ENCODE measurements at places on chromosomes 5 and 9.

GRCh38 chr5:116546743-116547124 is 27.9 kb downstream of the SEMA6A start:
- no peak for DNase-seq

- no peak for DNase-seq
Measured at GRCh38 chr9:123460091-123460490, 104.1 kb downstream of the CRB2 start.

DNA sequence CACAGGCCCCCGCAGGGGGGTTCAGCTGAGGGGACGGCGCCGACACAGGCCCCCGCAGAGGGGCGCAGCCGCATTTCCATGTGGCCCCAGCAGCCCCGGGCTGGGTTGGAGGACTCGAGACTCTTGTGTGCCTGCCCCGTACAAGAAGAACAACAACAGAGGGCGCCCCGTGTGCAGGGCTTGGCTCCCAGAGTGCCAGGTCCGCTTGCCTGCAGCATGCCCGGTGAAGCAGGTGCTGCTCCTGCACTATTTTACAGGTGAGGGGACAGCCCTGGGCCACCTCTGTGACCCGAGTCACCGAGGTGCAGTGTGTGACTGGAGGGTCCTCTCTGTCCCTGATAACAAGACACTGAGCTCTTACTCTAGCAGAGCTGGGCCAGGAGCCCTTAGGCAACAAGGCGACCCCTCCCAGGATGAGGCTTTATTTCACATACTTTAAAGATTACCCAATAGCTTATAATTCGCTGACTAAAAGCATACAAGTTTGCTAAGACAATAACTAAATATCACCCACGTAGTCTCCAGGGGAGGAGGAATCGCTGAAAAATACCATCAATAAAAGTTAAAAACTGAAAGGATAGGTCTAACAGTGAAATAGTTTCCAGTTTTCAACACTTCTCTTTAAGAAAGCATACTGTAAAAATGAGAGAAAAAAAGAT is 41.7 kb upstream of the SLC9A3 start:
- DNase-seq, result peak; percentile 19

GRCh38 chr5:93574491-93575305 is 6.3 kb downstream of the NR2F1-AS1 start:
- DNase-seq, result peak; percentile 64

GRCh38 chr5:134458234-134459009 is 46.7 kb upstream of the CDKN2AIPNL start:
- no peak for DNase-seq

GRCh38 chr9:136808806-136809158 is 1.0 kb downstream of the RABL6 start:
- peak; percentile 42 for DNase-seq

- no peak for DNase-seq
Measured at GRCh38 chr9:107243742-107244141, 39.3 kb upstream of the RAD23B start.

- DNase-seq, result no peak
Measured at GRCh38 chr5:78887384-78888118, 97.6 kb downstream of the ARSB start.

DNA sequence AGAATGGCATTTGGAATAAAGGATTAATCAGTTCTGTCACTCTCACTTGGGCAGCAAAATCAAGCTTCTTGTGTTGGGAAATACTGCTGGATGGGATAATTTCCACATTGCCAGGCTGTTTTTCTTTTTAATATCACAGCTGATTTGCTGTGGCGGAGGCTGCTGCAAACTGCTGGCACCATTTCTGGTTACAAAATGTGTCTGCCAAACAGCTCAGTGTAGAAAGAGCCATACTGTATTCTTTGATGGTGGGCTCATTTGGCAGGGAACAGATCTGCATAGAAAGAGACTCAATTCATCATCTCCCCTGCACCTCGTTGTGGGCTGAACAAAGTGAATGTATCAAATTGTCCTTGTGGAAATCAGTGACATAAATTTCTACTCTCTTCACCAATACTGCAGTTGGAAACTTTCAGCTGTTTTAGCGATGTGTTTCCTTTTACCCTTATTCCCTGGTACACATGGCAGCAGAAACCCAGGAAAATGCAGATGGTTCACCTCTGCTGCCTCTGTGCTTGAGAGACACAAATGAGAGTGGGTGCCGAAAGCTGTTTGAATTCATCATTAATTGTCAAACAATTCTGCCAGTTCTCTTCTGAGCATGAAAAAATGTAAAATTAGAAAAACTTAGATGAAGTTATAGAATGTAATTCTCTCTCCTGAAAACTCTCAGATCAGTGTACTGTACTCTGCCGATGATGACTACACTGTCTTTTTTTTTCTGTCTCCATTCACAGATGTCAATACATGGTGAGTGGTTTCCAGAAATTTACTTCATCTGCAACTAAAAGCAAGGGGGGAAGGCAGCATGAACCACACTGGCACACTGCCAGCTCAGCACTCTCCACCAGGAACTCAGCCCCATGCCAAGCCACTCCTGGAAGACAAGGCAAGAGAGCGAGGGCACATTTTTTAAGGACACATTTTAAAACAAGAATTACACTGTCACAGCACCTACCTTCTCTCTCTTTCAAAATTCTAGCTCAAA is 75.0 kb downstream of the HMHB1 start:
- peak; percentile 42 for DNase-seq

- DNase-seq, result peak; percentile 61
Measured at GRCh38 chr9:9920425-9921060, 692.3 kb downstream of the PTPRD start.

DNA sequence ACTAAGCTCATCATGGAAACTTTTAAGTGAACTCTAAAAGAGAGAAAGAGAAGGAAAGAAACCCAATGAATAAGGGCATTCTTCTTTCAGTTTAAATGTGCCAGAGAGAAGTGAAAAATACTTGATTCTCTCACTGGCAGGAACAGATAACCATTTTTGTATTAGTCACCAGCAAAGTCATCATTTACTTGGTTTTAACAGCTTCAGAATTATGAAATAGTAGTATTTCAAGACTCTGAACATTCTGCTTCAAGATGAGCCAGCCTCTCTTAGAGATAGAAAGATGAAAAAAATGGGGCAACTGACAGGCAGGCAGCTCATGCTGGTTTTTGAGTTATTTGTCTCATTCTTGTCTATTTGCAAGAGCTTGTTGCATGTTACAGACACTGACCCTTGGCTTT is 103.5 kb downstream of the GCNT1 start:
- no peak for DNase-seq

- no peak for DNase-seq
Measured at GRCh38 chr5:83724001-83724400, 3.3 kb upstream of the HAPLN1 start.

DNA sequence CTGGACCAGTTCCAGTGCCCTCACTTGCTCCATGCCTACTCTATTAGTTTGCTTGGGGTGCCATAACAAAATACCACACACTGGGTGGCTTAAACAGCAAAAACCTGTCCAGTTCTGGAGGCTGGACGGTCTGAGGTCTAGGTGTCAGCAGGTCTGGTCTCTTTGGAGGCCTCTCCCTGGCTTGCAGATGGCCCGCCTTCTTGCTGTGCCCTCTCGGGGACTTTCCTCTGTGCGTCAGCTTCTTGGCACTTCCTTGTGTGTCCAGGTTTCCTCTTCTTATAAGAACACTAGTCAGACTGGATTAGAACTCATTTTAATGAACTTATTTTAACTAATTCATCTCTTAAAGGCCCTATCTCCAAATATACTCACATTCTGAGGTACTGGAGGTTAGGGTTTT is 97.2 kb downstream of the CARTPT start:
- no peak for DNase-seq

DNA sequence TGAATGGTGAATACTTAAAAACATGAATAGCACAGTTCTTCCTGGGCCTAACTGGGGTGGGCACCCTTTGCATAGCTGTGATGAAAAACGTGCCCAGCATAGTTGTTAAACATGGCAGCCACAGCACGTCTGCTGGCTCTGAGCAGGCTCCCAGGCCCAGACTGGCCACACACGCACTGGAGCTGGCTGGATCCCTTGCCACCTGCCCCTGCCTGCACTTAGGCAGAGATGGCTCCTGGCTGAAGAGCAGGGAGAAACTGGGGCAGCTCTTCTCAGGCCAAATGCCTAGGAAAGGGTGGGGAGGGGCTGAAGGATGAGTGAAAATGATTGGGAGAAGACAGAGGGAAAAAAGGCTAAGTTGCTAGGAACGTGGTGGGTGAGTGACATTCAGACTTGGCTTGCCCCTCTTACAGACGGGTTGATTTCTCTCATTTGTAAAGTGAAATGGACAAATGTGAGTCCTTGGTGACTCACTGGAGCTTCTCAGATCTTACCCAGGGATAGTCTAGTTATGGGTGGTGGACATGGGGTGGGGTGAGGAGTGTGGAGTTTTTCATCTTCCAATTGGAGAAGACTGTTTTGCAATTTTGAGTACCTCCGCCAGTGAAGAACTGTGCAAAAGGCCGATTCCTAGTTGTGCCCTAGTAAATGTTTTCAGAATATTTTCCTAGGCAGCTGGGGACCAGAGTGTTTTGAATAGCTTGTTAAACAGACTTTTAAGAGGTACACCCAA is 42.4 kb downstream of the TRIO start:
- no peak for DNase-seq

- DNase-seq, result peak; percentile 68
Measured at GRCh38 chr5:42583322-42583721, 160.1 kb downstream of the GHR start.

- DNase-seq, result no peak
Measured at GRCh38 chr5:74042559-74042958, 416.6 kb downstream of the ARHGEF28 start.

DNA sequence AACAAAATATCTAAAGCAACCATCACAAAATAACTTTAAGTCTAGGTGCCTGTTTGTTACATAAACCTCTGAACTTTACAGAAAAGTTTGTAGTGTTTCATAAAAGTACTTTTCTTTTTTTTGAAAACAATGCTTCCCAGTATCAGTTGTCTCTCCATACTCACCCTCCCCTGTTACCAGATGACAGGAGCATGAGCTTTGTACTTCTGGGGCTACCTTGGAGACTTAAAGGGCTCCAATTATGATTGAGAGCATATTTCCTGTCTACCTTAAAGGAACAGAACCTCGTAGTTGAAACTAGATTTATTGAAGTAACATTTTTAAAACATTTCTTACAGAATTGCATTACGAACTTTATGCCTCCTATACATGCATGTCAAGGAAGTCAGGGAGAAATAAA is 55.4 kb upstream of the PPP1R2B start:
- DNase-seq, result no peak

GRCh38 chr9:98218562-98219363 is 26.3 kb upstream of the CORO2A start:
- peak; percentile 39 for DNase-seq

- DNase-seq, result peak; percentile 29
Measured at GRCh38 chr9:86034863-86035734, 64.3 kb downstream of the GOLM1 start.

- DNase-seq, result peak; percentile 50
Measured at GRCh38 chr9:97848480-97849237, 4.4 kb upstream of the FOXE1 start.

DNA sequence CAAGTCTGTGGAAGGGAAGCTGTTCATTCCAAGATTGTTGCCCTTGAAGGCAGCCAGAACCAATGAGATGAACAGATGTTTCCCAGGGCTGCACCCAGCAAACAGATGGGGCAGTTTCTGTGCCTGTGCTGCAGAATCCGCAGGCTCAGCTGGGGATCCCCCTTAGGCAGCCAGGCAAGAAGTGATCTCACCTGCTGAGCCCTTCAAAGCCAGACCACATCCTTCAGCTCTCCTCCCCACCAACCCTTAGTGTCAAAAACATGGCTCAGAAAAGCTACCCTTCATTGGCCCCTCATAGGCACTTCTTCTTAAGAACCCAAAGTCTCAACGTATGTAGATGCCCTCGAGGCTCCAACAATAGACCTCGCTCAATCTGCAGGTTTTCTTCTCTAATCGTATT is 626.7 kb downstream of the CCDC171 start:
- no peak for DNase-seq

DNA sequence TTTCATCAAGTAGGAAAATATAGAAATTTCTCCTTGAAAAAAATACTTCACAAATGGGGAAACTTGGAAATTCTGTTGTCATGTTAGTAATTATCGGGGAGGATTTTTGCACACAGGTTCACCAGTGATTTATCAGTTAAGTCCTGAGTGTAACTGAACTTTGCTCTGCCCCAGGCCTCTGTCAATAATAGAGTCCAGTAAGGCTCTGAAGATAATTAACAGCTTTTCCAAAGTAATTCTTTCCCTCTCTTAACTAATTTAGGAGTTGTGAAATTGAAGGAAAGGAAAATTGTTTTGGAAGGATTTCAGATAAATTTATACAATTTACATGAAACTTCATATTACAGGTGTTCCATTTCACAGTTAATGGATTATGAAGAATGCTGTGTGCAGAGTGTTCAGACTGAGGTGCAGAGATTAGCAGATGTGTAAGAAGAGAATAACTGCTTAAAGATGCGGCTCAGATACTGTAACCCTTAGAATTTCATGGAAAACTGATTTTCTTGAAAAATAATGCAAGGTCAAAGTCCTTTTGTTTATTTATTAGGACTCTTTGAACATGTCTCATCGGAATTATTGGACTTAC is 2.9 kb upstream of the AGXT2 start:
- no peak for DNase-seq

DNA sequence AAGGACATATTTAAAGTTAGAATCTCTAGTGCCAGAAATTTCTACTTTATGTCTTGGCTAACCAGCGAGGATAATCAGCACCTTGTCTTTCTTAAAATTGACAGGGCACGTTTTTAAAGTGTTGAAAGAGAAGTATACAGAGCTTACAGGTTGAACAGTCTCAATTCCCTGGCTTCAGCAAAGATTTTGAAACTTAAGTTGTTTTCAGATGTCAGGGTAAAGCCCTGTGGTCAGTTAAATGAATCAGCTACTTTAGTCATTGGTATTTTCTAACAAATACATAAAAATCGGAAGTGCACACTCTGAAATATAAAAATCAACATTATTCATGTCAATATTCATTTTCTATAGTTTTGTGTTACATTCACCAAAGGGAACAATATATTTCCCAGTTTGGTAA is 29.1 kb downstream of the SNCAIP start:
- no peak for DNase-seq

DNA sequence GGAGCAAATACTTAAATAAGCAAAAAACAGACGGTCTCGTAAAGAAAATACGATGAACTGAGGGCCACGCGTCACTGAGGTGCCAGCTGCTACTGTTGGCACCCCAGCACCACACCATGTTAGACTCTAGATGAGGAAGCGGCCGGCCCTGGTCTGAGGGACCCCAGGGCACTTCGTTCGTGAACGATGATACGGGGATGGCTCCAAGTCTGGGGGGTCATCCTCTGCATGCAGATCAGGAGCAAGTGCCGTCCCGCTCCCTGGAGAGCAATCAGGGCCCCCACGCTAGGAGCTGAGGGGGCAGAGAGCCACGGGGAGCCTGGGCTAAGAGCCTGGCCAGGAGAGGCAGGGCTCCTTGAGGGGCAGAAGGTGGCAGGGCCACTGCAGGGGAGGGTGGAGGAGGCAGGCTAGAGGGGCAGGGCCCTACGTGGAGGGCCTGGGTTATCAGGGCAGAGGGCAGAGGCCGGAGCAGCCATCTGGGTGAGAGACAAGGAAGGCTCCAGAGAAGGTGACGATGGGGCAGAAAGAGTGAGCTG is 24.1 kb downstream of the SARDH start:
- DNase-seq, result no peak

GRCh38 chr5:34486160-34486848 is 169.8 kb upstream of the RAI14 start:
- DNase-seq, result peak; percentile 97

- DNase-seq, result no peak
Measured at GRCh38 chr9:87546704-87547103, 49.0 kb downstream of the DAPK1 start.

All from eye (tissue), 1 donor.